ENCODE measurements at places on chromosomes 1 and 21.

- DNase-seq = no peak
Measured at GRCh38 chr1:30765556-30766434, 8.2 kb upstream of the LAPTM5 start.

DNA sequence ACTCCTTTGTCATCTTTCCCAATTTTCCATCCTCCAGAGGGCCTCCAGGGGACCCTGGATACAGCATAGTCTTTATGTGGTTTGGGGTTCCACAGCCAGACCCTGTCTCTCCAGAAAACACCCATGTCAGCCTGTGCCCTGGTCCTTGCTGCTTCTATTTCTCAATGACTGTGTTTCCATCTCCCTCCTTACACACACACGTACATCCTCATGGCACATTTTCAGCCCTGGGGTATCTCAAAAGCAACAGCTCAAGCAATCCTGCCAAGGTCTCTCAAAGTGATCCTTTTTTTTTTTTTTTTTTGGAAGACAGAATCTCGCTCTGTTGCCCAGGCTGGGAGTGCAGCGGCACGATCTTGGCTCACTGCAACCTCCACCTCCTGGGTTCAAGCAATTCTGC, 22.3 kb downstream of the QSOX1 start:
- DNase-seq = no peak

DNA sequence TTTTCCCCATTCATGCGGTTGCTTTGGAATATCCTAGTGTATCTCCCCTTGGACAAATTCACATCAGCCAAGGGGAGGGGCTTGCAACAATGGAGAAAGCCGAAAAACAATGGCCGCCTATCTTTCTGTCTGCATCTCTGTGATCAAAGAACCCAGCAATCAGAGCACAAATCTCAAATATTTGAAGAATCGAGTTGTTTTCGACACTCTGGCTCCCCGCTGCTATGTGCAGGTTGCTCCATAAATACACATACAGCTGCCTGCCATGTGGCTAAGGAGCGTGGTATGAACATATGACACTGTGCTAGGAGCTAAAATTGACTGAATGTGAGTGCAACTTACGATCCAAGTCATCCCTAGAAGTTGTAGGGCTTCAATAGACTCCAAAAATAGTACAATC, 8.5 kb downstream of the CFHR4 start:
- no peak for DNase-seq

- no peak for DNase-seq
Measured at GRCh38 chr1:11285883-11286734, 13.1 kb downstream of the UBIAD1 start.

DNA sequence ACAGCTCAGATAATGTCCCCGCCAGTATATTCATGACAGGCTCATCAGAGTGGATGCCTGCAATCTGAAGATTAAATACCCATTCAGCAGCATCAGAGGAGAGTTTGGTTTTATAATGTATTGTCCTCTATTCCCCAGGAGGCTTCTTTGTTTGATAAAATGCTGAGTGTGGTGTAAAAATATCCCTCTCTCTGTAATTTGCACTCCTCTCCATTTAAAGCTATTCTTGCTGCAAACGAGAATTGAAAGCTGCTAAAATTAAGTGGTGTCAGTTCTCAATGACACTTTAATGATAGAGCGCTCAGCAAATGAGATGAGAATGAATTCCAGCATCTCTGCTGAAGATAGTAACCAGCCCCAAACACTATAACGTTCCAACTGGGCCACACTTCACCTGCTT, 205.7 kb upstream of the RRP15 start:
- DNase-seq = no peak

GRCh38 chr1:41387667-41388091, 26.4 kb downstream of the FOXO6 start:
- no peak for DNase-seq

DNA sequence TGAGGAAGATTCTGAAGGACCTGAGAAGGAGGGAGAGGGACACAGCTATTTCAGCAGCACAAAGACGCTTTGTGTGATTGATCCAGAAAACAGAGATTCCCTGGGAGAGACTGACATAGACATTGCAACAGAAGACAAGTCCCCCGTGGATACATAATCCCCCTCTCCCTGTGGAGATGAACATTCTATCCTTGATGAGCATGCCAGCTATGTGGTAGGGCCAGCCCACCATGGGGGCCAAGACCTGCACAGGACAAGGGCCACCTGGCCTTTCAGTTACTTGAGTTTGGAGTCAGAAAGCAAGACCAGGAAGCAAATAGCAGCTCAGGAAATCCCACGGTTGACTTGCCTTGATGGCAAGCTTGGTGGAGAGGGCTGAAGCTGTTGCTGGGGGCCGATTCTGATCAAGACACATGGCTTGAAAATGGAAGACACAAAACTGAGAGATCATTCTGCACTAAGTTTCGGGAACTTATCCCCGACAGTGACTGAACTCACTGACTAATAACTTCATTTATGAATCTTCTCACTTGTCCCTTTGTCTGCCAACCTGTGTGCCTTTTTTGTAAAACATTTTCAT, 161.3 kb upstream of the SGIP1 start:
- DNase-seq = no peak

DNA sequence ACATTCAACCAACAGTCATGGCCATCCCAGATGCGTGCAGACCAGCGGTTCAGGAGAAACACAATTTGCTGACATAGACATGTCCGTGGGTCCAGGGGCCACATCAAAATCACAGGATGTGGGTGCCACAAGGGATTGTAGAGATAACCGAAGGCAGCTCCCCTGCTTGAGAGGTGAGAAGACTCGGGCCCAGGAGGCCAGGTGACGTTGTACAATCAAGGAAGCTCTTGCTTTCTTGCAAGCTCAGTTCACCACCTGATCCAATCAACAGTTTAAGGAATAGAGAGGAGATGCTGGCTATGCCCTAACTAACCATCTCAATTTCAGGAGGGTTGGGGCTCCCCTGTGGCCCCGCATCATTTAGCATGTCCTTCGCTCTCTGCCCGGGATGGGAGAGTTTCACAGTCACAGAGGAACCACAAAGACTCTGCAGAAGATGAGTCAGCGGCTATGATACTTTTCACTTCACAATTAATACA, 19.5 kb downstream of the UBASH3A start:
- DNase-seq = no peak

- DNase-seq = no peak
Measured at GRCh38 chr1:33931111-33931475, 67.2 kb downstream of the HMGB4 start.

- no peak for DNase-seq
Measured at GRCh38 chr21:44846224-44846484, 27.3 kb downstream of the PTTG1IP start.

- DNase-seq = no peak
Measured at GRCh38 chr21:38913893-38914527, 108.3 kb downstream of the ETS2 start.

DNA sequence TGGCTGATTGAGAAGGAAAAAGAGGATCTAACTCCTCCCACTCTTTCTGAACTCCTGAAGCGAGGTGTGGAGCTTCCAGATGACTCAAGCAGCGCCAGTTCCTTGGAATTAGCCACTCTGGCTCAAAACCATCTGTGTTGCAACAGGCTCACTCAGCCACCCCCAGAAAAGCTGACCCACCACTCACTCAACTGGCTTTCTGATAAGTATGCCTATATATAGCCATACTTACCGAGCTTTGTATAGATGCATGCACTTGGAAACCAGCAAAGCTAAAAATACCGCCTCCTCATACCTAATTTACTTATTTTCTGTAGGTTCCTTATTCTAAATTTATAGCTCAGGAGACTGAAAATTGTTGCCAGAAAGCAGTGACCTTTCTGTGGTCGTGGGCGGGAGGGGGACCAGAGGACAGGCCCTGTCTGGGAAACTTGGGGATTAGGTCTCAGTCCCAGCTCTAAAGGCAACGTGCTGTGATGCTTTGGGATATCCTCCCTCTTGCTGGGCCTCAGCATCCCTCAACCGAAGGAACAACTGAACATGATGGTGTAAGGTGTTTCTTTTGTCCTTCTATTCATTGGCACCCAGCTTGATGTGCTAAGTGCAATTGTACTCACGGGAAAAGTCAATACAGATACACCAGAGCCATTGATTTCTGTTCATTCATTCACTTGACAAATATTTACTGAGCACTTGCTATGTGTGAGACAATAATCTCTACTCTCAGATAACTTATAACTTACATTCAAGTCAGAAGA, 65.7 kb downstream of the NENF start:
- DNase-seq = no peak

DNA sequence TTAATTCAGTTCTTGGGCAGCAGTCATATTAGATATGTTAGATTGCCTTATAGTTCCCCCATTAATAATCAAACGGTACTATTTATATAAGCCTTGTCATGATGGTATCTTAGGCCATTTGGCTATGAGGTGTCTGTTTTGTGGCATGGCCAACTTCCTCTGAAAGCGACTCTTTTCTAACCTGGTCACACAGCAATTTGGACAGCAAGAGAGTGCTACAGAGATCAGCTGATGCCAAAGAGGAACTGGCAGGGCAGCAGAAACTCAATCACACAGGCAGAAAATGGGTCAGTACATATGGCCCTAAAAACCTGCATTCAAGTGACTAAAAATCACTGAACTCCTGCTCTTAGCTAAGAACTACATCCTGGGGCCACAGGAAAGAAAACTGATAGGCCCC, 13.4 kb upstream of the MUTYH start:
- no peak for DNase-seq

DNA sequence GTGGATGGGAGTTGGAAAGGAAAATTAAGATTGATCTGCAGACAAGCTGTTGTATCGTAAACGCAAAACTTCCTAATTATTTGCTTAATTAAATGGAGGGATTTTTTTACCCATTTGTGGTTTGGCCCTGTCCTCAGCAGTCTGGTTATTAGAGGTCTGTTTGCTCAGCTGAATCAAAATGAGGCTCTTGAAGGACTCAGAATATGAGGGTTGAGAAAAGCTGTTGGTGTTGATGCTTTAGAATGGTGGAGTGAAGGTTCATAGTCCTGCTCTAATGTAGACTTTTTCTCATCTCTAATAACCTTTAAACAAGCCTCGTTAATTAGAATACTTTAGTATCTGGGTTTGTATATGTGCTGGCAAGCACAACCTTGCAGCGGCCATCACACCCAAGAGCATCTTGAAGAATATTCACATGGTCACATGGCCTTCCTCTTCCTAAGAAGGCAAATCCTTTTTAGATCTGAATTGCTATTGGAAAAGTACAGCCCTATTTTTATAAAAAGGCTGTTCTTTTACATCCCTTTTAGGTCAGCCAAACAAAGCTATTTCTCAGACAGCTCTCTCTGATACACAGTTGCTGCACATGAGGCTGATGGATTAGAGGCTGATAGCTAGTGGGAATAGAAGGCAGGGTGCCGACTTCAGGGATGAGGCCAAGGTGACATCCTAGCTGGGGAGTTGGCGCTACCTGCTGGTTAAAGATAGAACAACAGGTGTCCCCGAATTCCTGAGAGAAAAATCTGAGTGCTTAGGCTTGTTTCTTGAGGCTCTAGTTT, 53.8 kb downstream of the MACF1 start:
- peak; percentile 53 for DNase-seq

- DNase-seq = no peak
Measured at GRCh38 chr1:153848805-153849204, 73.6 kb downstream of the SLC27A3 start.

- DNase-seq = no peak
Measured at GRCh38 chr1:115980156-115980555, 3.8 kb downstream of the SLC22A15 start.

DNA sequence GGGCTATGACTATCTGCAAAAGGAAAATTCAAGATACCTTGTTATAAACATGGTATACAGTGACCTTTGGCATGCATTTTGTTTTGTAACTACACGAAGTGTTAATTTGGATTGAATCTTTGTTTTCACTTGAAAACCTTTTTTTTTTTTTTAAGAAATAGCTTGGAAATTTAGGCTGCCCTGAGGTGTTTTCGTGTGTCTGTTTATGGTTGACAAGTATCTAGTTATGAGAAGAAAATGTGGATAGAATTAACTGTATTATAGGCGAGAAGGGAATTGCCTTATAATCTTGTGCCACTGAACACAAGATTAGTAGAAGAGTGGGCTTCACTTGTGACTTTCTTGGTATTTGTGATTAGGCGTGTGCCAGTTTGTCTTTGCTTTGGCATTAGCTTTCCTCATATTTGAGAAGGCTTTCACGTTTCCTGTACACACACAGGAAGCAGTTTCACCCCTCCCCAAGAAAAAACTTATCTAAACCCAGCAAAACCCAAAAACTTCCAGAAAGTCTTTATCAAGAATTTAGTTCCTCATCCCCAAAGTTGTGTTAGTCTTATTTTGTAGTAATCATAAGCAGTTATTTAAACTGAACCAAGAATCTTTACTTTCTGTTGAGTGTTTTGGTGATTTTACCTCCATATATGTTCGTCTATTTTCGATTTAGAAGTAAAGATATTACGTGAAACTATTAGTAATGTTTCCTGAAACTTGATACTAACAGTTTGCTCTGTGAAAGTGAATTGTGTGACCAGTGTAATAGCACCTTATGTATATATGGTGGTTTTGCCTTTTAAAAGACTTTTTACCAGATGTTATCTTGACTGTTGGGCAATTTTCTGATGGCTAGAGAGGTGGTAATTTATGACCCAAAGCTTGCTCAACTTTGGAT, 3.8 kb downstream of the DYRK1A start:
- DNase-seq = no peak

- no peak for DNase-seq
Measured at GRCh38 chr1:116370181-116370580, 2.9 kb upstream of the ATP1A1 start.

- DNase-seq = no peak
Measured at GRCh38 chr1:143748906-143749305, 222.9 kb downstream of the FAM72C start.

DNA sequence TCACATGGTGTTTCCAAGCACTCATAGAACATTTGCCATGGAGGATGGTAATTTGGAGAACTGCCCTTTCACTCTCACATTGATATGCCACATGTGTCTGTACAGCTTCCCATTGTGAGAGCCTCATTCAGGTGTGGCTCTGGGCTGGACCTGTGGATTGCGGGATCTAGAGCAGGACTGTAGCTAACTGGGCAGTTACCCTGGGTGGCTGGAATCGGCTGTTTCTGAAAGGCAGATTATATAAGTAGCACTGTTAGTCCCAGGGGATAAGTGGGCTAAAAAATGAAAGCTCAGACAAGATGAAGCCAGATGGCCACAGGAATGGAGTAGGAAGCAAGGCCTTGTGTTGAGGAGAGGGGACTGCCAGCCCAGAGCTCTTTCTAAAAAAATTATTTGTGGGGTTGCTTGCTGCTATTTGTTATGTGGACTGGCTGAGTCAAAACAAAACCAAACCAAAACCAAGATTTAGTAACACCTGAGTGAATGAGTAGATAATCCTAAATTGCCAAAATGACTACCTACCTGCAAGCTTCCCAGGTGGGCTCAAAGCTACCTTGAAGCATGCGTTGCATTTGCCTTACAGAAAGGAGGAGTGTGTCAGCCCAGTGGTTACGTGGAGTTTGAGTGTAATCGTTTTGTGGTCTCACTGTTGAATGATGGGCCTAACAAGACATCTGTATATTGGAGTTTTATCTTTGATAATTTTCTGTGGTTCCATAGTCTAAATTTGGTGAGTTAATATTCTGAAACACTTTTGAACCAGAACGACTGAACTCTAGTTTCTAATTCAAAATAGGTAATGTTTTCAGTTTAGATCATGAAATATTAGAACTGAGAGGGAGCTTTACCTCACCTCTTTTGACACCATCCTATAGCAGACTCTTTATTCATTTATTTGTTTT, 58.0 kb downstream of the SDCCAG8 start:
- no peak for DNase-seq

Measured in CD4-positive, alpha-beta T cell treated with Interleukin-15 for 1 hour (primary cell).